PC-3 (cell line): ENCODE measurements at places on chromosomes 3 and 15.

DNA sequence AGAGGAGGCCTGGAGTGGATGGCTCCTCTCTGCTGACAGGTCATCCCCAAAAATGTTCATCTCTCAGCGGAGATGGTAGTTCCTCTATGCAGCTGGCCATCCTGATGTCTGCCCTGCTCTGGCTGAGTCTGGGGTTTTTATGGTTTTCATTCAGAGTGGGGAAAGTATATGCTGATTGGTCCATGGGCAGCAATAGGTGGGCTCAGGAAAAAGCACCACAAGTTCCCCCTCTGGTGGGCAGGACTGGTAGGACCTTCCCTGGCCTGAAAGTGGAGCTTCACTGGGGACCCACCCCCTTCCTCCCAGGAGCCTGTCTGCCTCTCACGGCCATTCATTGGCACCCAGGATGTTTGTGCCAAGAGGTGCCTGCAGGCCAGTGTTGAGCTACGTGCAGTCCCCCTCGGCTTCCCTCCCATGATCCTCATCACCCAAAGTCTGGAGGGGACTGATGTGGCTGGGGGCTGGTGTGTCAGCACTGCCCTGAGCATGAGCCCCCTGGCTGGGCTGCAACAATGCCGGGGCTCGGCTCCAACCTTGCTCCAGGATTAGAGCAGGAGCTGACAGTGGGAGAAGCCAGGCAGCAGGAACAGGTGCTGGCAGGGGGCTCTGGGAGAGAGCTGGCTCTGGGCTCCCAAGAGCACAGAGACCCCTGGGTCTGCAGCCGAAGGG, 13.1 kb upstream of the BLOC1S6 start:
- DNase-seq = peak; percentile 44

DNA sequence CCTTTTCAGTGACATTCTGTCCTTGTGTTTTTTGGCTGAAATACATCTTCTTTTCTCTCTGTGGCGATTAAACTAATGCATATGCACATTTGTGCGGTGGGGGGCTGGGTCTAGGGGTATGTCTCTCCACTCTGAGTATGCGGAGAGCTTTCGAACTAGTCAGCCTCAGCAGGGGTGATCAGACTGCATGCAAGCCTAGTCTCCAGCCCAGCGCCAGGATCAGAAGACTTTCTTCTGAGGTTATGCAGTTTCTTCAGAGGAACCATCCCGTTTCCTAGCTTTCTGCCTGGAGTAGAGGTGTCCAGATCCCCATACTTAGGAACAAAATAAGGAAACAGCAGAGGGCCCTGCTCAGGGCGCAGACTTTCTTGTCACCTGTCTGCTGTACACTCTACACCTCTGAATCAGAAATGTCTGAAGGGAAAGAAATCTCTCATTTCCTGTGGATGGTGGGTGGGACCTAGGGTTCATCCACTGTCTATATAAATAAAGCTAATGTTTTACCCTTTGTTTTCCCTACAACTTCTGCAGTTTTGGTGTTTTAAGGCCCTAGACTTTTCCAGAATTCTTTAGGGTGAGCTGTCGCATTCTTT, 230.4 kb downstream of the ABHD5 start:
- DNase-seq = no peak

- peak; percentile 76 for DNase-seq
Measured at GRCh38 chr15:48682942-48683651, 37.6 kb upstream of the FBN1 start.

GRCh38 chr3:119580067-119580760, 922 bp downstream of the ADPRH start:
- no peak for DNase-seq

- peak; percentile 21 for DNase-seq
Measured at GRCh38 chr3:160661660-160662059, 15.3 kb upstream of the ARL14 start.
